Activated CD4-positive, alpha-beta T cell treated with anti-CD3 and anti-CD28 coated beads for 36 hours (primary cell): ENCODE measurements at places on chromosomes 5 and 9.

GRCh38 chr5:123115020-123115419 is 26.0 kb downstream of the PRDM6 start:
- DNase-seq: no peak

DNA sequence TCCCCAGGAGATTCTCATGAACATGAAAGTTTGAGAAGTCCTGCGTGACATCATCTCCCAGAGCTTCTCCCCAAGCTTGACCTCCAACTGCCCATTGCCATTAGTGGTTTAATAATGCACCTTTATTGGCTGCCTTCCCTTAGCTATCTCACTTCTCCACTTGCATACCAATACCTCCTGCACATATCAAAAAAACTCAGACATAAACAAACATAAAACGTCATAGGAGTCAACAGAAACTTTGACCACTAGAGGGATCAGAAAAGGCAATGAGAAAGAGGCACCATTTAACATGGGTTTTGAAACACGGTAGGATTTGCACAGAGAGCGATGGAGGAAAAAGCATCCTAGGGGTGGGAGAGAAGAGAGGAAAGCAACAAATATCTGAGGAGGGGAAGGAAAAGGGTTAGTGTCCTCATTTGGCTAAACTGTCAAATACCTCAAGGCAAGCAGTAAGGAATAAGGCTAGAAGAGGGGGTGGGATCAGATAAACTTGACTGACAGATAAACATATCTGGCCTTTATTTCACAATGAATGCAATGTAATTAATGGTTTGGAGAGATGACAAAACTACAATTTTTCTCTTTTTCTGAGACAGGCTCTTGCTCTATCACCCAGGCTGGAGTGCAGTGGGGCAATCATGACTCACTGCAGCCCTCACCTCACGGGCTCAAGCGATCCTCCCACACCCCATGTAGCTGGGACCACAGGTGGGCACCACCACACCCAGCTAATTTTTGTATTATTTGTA is 27.0 kb downstream of the GNAQ start:
- no peak for DNase-seq

DNA sequence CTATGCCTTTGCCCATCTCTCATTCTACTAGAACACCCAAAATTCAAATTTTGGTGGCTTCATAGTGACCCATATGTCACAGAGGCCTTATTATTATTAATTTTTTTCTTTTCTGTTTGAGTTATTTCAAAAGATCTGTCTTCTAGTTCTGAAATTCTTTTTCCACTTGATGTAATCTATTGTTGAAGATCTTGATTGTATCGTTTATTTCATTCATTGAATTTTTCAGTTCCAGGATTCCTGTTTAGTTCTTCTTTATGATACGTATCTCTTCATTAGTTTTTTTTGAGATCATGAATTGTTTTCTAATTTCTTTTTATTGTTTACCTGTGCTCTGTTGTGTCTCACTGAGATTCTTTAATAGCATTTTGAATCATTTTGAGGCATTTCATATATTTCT is 24.6 kb upstream of the APBA1 start:
- DNase-seq: no peak

DNA sequence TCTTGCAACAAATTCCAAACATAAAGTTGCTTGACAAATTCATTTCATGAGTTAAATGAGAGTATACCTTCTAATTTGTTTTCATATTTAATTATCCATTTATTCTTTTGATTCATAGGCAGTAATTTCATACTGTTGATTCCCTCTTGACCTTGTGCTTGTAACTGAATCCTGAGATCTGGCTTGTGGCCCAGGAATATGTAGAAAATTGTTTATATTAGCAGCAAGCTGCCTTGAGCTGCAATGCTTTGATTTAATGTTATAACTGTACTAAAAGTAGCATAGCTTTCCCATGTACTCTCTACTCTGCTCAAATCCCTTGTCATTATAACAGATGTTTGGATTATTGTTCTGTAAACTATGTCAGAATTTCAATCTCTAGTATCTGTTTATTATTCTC is 780.7 kb downstream of the NR2F1-AS1 start:
- no peak for DNase-seq

DNA sequence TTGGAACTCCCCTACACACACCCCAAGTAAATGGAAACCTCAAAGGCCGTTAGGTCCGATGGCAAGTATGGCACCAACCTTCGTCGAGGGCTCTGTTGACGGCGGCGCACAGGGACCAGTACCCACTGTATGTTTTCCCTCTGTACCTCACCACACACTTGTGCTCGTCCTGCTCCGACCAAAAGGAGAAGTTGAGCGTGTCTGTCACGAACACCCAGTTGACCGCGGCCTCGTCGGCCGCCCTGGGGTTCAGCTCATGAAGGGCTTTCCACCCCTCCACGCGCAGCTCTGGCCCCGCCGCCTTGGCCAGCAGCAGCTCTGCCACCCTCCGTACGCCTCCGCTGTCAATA is 24.0 kb downstream of the HNRNPK start:
- peak; percentile 57 for DNase-seq

GRCh38 chr9:134487066-134487710 is 154.4 kb upstream of the COL5A1 start:
- no peak for DNase-seq

DNA sequence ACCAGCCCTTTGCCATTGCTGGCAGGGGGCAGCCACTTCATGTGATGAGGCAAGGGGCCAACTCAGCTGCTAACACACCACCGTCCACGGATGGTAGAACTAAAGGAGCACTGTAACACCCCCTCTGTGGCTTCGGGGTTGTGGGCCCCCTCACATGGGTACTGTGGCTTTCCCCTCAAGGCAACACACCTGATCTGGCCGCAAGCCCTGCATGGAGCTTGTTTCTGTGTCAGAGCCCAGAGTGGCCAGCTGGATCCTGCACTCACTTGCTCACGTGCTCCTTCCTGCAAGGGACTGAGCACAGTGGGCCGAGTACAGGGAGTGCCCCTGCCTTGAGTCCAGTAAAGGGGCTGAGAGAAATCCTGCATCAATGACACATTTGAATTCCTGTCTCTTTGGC is 507.4 kb upstream of the SMC2 start:
- no peak for DNase-seq
